ENCODE measurements at places on chromosomes 7 and 10.

DNA sequence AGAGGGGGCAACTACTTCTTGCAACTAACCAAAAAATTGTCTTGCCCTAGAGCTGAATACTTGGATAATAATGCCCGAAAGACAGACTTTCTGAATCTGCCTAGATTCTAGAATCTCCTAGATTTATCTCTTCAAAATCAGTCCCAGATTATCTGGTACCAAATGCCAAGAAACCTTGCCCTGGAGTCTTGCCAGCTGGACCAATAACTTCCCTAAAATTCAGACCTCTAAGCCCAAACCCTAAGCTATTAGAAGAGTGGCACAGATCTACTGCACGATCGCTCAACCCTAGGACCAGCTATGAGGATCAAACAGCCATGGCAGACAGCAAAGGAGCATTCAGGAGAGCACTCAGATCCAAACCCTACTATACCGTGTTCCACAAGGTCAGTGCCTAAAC, 45.0 kb downstream of the ARMH3 start:
- DNase-seq, result no peak

DNA sequence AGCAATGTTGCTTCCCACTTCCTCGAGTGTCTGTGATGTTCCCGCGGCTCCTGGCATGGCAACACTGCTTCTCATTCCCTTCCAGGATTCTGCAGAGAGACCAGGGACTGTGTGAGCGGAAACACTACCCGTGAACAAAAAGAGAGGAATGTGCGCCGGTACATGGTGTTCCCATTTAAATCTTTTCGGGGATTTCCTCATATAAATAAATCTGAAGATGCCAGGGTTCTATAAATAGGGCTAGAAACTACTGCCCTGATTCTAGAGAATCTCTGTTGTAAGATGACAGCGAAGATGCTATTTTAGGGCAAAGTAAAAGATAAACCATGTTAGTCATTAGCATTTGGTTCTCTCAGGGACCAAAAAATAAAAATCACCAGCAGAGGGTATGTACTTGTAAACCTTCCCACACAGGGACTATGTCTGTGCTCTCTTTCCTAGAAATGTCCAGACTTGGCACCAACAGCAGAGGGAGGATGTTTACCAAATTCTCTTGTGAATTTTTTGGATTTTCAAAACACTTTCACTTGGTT, 92.2 kb upstream of the DDC start:
- no peak for DNase-seq

DNA sequence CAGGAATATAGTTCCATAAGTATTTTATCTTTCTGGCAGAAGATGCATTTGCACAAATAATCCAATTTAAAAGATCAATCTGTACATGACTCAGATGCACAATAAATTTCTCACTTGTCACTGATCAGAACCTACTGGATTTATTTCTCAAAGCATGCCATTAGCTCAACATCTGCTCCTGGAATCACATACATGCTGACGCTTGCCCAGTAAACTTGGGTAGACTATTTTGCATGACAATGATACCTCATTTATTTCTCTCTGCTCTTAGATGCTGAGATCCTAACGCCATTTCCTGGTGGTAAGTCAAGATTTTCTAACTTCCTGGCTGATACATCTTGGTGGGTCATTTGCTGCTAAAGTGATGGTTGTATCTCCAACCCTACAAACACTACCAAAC, 33.8 kb upstream of the C10orf120 start:
- DNase-seq, result no peak

- DNase-seq, result no peak
Measured at GRCh38 chr7:116315293-116315692, 105.0 kb downstream of the TES start.

DNA sequence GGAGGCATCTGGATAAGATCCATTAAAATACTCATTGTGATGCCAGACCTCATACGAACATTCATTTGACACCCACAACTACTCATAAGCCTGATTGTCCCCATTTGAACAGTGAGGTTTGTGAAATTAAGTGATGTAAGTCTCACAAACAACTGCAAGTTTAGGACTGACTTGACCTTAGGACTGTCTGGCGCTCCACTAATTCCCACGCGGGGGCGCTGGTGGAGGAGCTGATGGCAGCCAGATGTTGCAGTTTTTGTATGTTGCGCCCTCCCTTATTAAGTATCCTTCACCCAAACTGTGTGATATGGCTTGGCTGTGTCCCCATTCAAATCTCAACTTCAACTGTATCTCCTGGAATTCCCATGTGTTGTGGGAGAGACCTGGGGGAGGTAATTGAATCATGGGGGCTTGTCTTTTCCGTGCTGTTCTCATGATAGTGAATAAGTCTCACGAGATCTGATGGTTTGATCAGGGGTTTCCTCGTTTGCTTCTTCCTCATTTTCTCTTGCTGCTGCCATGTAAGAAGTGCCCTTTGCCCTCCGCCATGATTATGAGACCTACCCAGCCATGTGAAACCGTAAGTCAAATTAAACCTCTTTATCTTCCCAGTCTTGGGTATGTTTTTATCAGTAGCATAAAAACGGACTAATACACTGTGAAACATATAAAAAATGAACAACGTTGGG, 20.3 kb upstream of the TIAL1 start:
- no peak for DNase-seq

DNA sequence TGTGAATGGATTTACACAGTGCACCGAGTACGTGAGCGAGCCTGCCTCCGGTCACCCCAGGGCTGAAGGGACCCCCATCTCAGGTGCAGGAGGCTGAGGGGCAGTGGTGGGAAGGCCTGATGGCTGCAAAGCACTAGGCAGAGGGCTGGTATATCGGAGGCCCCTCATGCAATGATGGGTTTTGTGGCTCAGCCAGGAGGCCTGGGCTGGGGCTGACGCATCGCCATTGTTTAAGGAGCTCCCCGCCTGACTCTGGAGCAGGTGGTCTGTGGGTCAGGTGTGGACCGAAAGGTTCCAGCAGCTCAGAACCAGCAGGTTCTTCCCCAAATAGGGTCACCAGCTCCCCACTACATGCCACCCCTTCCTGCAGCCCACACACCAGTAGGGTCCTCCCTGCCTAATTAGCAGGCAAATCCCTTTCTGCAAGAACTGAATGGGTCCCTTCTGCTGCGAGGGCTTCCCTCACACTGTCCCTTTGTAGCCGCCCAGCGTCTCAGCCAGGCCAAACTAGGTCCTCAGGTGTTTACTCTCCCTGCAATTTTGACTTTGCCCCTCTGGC, 33.0 kb downstream of the OAT start:
- no peak for DNase-seq

DNA sequence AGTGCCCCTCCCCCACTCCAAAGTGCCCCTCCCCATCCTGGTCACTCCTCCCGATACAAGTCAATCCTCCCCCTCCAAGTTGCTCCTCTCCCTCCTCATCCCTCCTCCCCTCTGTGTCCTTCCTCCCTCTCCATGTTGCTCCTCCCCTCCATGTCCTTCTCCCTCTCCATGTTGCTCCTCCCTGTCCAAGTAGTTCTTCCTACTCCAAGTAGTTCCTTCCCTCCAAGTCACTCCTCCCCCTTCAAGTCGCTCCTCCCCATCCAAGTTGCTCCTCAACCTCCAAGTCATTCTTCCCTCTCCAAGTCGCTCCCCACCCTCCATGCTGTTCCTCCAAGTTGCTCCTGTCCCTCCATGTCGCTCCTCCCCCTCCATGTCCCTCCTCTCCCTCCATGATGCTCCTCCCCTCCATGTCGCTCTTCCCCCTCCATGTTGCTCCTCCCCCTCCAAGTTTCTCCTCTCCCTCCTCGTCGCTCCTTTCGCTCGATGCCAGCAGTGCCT, 8.6 kb upstream of the WBP1L start:
- no peak for DNase-seq

DNA sequence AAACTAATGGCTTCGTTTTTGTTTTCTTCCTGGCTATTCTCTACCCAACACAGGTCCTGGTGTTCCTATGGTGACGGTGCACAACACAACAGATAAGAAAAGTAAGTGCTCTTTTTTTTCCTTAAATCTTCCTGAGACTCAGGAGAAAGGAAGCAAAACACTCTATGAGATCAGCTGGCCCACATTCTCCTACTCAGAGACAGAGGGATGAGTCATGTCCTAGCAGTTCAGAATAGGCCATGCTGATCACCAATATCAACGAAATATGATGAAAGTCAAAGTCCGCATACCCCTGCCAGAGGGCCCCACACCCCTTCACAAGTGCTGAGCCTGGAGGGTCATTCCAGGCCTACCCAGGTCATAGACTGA, 149.2 kb downstream of the PAXIP1 start:
- DNase-seq, result no peak

DNA sequence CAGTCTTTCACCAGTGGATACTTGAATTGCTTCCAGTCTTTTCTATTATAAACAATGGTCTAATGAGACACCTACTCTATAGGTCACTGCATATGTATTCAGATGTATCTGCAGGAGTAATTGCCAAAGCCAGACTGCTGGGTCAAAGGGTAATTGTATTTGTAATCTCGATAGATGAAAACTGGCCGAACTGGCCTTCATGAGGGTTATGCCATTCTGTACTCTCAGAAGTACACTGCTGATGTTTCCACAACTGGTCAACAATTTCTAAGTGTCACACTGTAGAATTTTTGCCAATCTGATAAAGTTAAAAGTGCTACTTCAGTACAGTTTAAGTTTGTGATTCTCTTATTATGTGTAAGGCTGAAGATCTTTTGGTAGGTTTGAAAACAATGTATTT, 64.6 kb downstream of the JAZF1 start:
- no peak for DNase-seq

DNA sequence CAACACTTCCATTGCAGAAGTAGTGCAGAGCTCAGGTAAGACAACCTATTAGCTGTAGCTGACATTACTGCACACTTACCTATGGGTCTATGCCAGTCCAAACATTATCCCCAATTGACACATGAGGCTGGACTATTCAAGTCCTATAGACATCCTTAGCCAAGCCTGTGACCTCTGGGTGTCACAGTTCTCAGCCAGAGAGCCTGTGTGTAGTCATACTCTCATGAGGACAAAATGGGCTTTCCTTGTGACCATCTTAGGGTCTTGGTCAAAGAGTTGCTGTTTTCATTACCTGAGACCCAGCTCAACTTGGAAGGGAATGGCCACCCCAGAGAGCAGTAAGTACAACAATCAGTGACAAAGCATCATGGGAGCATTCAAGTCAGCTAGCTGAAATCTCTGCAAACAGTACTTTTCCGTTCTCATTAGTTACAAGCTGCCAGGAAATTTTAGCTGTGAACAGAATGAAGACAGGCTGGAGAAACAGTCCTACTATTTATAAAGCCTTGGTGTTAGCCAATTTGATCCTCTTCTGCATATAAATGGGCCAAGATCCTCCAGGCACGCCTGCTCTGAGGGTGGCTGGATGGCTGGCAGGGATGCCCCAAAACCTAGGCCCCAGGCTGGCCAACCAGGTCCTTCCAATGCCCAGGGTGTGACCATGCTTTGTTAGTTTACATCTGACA, 44.3 kb downstream of the NUDCD3 start:
- no peak for DNase-seq

DNA sequence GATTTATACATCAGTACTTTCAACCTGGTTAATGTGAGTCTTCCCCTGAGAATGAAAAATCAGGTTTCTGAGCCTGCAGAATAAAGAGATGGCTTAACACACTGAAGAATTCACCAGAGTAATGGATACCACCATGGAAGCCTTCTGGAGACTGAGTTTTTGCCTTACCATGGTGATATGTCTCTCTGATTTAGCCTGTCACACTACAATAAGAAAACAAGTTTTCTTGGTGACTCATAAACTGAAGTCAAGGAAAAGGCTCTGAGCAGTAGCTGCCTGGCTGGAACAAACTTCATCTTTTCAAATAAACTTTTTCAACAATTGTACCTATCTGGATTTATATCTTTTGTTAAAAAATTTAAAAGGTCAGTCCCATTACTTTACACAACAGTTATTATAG, 229.0 kb downstream of the PRPF18 start:
- DNase-seq, result no peak

DNA sequence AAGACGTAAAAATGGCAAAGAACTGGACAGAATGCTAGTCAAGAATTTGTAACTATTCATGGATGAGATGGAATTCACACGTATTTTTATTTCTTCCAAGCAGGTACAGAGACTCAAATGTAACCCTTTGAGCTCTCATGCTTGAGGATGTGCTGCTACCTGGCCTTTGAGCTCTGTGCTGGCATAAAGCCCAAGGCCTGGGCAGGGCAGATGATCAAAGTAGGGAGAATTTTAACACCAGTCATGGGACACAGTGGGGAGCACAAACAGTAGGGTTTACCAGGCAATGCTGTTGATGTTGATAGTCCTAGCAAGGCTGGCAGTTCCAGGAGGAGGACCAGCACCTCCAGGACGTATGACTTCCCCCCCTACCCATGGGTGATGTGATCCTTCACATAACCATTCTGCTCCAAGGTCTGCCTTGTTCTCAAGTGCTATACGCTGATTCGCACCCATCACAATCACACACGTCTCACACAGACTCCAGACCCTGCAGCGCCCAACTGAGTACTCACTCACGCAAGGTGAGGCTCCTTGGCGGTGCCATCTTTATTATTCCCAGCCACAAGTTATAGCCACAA, 48.6 kb upstream of the DLG5 start:
- DNase-seq, result no peak

DNA sequence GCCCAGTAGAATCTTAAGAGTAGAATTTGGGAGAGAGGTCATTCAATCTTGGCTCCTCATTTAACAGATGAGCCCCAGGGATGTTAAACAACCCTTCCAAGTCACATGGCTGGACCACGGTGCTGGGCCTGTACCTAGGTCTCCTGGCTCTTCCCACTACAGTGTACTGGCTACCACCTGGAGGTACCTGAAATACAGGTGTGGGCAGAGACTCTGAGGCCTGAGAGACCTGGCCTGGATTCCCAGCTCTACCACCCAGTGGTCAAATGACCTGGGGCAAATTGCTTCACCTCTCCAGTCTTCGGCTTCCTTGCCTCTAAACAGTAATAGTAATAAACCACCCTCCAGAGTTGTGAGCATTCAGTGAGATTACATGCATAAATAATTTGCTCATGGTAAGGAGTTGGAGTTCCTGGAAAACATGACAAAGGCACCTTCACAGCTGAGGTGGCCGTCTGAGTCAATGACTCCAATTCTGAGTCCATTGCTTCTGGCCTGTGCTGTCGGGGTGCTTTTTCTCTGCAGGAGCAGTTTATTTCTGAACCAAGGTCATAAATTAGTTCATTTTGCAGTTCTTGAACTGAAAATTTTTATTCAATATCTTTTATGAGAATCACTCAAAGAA, 2.7 kb downstream of the GOT1 start:
- DNase-seq, result no peak

DNA sequence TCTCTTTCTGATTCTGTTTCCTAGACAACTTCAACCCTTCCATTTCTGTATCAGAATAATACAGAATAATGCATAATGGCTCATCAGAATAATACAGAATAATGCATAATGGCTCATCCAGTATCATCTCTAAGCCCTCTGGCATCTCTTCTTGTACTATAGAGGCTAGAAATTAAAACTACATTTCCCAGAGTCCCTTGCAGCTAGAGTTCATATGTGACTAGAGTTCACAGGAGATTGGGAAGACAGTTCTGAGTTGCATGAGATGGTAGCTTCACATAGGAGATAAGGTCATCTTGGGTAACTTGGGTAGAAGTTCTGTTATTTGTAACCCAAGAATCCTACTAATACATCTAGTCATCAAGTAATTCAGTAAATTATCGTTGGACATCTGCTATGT, 122.9 kb upstream of the NRBF2 start:
- DNase-seq, result no peak

Measured in NCI-H446 (cell line).